ENCODE measurements at places on chromosomes 5 and 9.

DNA sequence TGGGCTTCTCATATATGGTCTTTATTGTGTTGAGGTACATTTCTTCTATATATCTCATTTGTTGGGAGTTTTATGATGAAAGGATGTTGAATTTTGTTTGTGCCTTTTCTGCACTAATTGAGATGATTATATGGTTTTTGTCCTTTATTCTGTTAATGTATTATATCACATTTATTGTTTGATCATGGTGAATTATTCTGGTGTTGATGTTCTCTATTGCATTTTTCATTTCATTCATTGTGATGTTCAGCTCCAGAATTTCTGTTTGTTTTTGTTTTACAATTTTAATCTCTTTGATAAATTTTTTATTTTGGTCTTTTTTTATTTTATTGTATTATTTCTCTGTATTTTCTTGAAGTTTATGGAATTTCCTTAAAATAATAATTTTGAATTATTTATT is 35.4 kb downstream of the FBXO4 start:
- no peak for DNase-seq

GRCh38 chr5:126948011-126948355 is 82.4 kb downstream of the MARCHF3 start:
- DNase-seq = no peak

- no peak for DNase-seq
Observed at GRCh38 chr5:144183254-144183889, 12.7 kb downstream of the KCTD16 start.

DNA sequence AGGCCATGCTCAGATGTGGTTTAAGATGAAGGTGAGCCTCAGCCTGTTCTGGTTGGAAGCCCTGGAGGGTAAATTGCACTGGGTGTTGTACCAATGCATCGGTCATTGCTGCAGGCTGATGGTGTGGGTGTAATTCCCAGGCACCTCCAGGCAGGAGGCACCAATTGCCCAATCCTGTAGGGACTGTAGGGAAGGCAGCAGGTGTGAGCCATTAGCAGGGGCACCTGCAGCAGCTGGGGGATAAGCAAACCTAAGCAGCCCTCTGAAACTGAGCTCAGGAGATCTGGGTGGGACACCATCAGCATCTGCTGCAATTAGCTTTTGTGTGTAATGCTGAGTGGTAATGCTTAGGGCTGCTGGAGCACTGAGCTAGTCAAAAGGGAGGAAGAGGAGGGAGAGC is 190.1 kb upstream of the TBC1D2 start:
- no peak for DNase-seq

- no peak for DNase-seq
Observed at GRCh38 chr5:111998871-111999270, 241.9 kb upstream of the NREP start.

- DNase-seq = no peak
Observed at GRCh38 chr9:107541523-107541922, 52.0 kb upstream of the KLF4 start.

DNA sequence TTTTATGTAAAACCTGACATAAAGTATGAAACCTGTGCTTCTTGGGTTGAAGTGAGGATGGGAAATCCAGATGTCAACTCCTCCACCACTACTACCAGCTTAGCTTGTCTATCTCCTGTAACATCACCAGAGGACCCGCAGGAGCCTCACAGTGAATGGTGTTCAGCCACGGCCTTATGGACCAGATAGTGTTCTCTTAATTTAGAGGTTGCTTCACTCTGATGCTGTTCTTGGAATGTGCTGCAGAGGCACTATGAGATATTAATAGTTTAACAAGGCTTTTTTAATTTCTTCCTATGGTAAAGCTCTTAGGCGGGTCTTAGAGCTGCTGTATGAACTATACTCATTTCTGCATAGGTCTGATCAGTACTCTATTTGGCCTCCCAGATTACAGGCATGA is 27.9 kb downstream of the NFX1 start:
- no peak for DNase-seq

- no peak for DNase-seq
Observed at GRCh38 chr5:17852740-17853139, 218.5 kb downstream of the TAF11L14 start.

- DNase-seq = no peak
Observed at GRCh38 chr5:17172791-17173190, 44.6 kb upstream of the BASP1 start.

DNA sequence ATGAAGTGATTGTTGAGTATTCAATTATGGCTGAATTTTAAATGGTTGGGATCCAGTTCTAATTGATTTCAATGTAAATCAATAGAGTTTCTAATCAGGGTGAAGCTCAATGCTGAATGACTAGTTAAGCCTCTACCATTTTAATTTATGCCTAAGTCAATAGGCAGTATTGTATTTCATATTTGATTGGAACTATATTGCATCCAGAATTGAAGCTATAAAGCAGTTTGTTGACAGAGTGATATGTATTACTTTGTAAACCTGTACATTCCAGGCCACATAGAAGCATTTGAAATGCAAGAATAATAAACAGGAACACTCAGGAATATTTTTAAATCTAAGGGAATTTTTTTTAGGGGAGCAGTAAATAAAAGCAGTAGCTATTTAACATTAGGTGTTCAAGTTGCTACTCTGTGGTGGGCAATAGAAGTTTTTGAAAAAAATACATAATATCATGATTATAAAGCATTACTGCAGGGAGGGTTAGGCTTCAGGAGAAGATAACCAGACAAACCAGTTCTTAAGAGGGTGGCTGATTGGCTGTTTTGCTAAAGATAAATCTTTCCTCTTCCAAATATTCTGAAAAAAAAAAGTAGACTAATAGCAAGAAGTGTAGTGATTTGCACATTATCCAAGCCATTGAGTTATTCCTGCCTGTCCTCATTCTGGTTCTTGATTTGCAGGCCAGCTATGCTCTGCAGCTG is 492.0 kb upstream of the MEF2C start:
- no peak for DNase-seq

DNA sequence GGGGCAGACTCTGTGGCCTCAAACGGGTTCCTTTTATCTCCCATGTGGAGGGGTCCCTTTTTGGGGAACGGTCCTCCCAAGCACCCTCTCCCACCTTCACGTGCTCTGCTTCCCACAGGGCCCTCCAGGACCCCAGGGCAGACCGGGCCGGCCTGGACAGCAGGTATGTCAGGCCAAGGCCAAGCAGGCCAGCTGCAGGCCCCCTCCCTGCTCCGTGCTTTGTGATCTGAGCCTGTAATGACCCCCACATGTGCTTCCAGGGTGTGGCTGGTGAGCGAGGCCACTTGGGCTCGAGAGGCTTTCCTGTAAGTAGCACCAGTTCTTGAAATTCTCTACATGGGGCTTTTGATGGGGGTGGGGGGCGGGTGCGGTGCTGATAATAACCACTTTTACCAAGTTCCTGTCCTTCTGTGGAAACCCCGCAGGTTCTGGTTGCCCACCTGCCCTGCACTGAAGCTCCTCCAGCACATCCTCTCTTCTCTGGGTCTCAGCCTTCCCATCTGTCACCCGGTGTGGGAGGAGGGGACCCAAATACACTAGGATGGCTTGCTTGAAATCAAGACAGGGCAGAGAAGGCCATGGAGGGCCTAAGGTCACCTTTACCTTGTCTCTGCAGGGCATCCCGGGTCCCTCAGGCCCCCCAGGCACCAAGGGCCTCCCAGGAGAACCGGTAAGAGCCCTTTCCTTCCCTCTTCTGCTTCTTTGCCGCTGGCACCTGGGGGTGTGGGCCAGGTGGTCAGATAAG is 57.9 kb upstream of the ORM1 start:
- DNase-seq = no peak

DNA sequence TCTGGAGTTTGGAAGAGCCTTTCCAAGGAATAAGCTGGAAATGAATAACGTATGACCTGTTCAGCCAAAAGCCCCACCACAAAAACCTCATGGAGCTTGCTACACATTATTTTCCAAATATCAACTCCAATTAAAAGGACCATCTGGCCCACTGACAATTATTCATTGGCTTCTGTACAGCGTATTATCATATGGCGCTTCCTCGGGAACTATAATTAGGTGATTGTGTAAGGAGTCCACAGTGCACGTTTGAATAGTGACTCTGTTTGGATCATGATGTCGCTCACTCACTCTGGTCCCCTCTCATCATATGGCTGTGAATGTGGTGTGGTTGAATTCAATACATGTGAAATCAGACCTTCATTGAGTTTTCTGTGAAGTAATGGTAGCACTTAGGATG is 52.1 kb downstream of the GDNF start:
- no peak for DNase-seq

DNA sequence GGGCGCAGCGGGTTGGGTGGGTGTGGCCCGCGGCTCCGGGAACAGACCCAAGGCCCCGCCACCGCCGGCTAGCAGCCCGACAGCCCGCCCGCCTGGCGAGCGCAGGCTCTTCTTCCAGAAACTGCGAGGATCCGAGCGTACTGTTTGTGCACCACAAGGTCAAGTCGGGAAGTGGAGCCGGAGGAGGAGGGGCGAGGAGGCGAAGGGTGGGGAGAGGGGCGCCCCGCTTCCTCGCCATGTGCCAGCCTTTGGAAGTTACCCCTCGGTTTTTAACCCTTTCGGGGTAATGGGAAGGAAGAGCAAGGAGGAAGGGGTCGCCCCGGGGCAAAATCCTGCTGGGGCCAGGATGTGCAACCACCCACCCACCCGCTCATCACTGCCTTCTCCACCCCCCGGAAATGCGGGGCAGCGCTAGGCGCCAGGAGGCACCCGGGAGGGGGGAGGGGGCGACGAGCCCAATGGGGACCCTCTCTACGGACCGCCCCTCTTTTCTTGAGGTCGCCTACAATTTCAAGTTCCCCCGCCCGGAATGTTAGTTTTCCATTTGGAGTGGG is 1.1 kb upstream of the JADE2 start:
- DNase-seq = peak; percentile 40

DNA sequence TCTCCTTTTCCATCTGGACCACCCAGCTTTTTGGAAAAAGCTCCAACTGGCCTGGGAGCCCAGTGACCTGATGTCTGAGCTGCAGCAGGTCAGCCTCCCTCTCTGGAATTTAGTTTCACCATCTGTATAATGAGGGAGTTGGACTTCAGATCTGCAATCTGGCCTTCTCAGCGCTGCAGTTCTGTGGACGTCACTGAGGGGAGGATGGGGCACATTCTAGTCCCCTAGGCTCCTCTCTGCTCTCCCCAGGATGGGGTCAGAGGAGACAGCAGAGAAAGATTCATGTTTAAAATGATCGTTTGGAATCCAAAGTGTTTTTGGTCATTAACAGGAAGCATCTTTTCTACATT is 10.2 kb downstream of the OR13J1 start:
- DNase-seq = no peak

- no peak for DNase-seq
Observed at GRCh38 chr9:112900488-112900887, 9.8 kb upstream of the SLC46A2 start.

GRCh38 chr5:107574287-107574686 is 96.5 kb downstream of the EFNA5 start:
- DNase-seq = no peak

- DNase-seq = no peak
Observed at GRCh38 chr5:93107141-93107540, 473.9 kb downstream of the NR2F1-AS1 start.

DNA sequence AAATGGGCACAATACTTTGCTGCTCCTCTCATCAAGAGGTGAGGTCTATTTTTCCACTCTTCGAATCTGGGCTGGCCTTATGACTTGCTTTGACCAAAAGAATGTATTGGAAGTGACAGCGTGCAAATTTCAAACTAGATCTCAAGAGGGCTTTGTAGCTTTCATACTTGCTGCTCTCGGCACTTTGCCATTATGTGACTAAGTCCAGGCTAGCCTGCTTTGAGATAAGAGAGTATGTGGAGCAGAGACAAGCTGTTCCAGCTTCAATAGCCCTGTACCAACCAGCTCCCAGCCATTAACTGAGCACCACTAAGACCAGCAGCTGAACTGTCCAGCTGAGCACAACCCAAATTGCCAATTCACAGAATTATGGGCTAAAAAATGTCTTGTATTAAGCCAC is 124.6 kb downstream of the ACER2 start:
- DNase-seq = no peak

GRCh38 chr5:115284021-115284420 is 12.4 kb downstream of the CCDC112 start:
- DNase-seq = no peak

GRCh38 chr5:105288946-105289345 is 1726.4 kb upstream of the NUDT12 start:
- no peak for DNase-seq

DNA sequence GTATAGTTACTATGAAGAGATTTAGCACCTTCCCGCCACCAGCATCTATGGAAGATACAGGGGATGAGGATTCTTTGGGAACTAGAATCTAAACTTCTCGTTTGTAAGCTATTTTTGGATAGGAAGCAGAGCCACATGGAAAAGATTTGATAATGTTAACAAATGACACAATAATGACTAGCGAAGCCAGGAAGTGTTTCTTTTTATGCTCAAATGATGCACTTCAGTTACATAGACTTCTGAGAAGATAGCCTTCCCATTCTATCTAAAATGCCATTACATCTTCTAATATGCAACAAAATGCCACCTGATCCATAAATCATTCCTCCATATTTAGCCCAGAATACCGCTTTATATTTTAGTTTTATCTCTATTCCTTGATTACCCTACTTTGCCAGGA is 17.0 kb upstream of the TNC start:
- no peak for DNase-seq

DNA sequence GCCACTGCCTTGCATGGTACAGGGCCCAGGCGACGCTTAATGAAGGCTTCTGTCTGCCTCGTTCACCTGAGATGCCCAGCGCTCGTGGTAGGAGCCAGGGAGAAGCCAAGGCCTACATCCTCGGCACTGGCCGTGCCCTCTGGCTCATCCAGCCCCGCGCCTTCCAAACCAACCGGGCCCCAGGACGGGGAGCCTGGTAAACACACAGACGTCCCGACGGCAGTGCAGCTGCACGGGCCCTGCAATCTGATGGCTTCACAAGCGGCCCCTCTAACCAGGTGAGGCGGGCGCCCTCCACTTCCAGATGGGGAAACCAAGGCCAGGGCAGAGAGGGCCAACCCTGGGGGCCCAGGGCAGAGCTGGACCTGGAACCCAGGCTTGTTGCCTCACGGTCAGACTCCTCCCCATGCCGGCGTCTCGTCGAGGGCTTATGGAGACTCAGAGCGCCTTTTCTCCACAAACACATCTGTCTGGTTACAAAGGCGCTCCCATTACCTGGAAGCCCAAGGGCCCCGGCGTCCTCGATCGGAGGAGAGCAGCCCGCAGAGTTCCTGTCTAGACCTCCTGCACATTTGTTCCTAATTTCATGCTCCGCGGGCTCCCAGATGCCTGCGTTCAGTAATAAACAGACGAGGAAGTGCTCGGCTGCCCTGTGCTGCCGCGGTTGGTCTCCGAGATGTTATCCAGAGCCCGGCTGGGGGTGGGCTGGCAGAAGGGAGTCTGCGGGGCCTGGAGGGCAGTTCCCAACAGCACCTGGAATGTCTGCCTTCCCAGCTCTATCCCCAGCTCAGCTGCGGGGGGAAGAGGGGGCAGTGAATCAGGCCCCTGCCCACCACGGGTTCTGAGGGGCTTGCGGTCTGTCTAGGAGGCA is 23.5 kb downstream of the FAM163B start:
- DNase-seq = no peak
